ENCODE measurements at places on chromosomes 1 and 21. TPM values are rescaled to one million over a fixed set of nuclear protein-coding genes. Genes with fewer than 3 reads are reported as not detected.
A peak's percentile ranks its signal among the peaks of the same experiment; 100 is the strongest.

GRCh38 chr1:155173478-155174323 lies at the start of gene TRIM46:
TRIM46 (plus strand) TSS chr1:155173849; CDS start chr1:155173967, 118 bp downstream.
- peak; percentile 51 for DNase-seq

GRCh38 chr1:18297896-18298648 lies 182.7 kb upstream of the KLHDC7A start:
- no peak for DNase-seq

DNA sequence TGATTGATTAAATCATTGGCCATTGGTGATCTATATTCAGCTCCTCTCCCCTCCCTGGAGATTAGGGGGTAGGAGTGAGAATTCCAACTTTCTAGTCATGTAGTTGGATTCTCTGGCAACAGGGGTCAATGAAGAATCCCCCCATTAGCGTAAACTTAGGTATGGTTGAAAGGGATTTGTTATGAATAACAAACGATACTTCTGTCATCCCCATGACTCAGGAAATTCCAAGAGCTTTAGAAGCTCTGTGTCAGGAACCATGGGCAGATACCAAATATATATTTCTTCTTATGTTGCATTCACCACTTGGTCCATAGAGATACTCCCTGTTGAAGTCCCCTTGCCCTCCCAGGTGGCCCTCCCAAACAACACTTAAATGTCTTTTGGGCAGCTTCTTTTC lies 124.5 kb downstream of the DNM3 start:
- DNase-seq = no peak

GRCh38 chr1:40980453-40981121 lies 1.1 kb downstream of the CTPS1 start:
- peak; percentile 23 for DNase-seq

The SPRR4 gene
- not detected for total RNA-seq

DNA sequence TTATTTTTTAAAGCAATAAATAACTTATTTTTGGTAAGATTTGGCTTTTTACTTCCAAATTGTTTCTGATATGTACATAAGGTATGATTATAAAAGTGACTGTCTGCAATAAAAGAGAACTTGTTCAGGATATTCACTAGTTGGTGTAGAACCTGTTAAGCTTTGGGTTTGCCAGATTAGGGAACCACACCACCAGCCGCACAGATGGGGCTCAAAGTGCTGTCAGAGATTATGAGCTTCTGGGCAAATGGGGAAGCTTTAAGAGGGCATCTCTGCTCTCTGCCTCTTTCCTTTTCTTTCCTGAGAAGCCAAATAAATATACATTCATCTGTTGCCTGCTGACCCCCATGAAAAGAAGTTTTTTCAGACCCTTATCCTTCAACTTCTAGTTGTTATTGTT lies 25.4 kb downstream of the IVNS1ABP start:
- DNase-seq = no peak

The OTUD7B gene
- 7.2 TPM for total RNA-seq

The NHLH1 gene
- total RNA-seq = not detected

DNA sequence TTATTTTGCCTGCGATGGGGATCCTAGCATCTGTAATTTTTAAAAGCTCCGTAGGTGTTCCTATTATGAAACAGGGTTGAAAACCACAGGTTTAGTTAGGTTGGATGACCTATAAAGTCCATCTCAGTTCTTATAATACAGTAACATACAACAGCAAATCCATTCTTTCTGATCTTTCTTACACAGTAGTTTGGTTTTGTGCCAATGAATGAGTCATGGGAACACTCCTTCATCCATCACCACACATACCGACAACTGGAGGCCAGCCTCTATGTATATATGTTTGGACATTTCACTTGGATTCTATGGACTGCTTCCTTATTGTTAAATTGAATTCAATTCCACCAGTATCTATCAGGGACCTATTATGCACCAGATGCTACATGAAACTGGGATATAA lies 118.4 kb upstream of the L1TD1 start:
- DNase-seq = peak; percentile 81

GRCh38 chr1:101300916-101301315 lies 64.1 kb downstream of the S1PR1 start:
- no peak for DNase-seq

- no peak for DNase-seq
Observed at GRCh38 chr1:76115171-76115570, 40.6 kb downstream of the ST6GALNAC3 start.

GRCh38 chr1:36384542-36385409 lies 948 bp downstream of the STK40 start:
- DNase-seq = peak; percentile 32

The OR2T3 gene
- total RNA-seq = not detected

DNA sequence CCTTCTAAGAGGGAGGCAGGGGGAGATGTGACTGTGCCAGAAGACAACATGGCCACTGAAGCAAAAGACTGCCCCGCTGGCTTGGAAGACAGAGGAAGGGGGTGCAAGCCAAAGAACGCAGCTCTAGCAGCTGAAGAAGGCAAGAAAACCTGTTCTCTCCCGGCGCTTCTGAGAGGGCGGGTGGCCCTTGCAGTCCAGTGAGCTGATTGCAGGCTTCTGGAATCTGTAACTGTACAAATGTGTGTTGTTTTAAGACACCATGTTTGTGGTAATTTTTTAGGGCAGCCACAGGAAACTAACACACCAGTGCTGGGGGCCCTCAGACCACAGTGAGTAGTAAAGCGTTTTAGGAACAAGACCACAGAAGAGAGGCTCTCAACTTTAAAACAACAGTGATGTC lies 47.0 kb downstream of the CD46 start:
- DNase-seq = no peak

GRCh38 chr1:197093226-197093885 lies 26.3 kb upstream of the F13B start:
- DNase-seq = no peak

The OR2T33 gene
- not detected for total RNA-seq

DNA sequence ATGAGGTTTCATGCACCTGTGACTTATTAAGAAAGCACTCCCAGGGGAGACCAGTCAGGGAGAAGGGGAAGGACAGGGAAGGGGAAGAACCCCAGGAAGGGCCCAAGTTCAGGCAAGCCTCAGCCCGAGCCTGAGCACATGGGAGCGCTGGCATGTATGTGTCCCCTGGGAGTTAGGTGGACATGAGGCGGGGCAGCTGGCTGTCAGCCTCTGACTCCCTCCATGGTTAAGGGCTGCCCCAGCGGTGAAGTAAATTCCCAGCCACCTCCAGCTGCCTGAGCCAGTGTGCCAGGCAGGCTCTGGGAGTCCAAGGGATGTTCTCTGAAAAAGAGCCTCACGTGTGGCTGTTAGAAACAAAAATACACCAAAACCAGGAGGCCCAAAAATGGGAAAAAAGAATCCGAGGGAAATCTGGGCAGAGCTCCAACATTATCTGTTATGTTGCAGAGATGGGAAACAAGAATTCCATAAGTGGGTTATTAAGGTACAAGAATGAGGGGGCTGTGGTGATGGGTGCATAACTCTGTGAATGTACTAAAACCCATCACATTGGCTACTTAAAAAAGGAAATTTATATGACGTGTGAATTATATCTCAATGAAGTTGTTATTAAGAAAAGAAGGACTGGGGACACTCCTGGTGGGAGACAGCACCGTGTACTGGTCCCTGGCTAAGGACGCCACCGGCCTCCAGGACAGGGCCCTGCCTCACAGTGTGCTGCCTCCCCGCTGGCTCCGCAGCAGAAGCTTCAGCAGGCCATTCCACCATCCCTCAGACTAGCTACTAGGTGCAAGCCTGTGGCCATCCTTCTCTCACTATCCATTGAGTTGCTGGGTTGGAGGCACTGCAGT lies 18.7 kb downstream of the DMRTB1 start:
- no peak for DNase-seq

The SYT11 gene
- 8.5 TPM for total RNA-seq

The DNAJC8 gene
- total RNA-seq = 108 TPM

DNA sequence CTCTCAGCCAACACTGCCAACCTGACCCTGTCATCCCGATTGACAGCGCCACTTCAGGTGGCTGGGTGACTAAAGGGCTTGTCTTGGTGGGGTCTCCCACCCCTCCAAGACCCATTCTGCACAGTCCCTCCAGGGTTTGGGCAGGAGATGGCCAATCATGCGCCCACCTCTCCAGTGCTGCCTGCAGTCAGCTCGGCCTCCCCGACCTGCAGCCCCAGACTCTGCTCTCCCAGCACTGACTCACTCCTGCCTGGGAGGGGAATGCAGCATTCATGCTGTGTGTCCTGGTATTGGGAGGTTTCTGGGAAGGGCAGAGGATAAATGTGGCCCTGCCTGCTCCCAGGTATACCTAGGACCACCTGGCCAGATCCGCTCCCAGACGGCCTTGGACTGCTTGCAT lies 9.7 kb downstream of the TMEM81 start:
- no peak for DNase-seq

DNA sequence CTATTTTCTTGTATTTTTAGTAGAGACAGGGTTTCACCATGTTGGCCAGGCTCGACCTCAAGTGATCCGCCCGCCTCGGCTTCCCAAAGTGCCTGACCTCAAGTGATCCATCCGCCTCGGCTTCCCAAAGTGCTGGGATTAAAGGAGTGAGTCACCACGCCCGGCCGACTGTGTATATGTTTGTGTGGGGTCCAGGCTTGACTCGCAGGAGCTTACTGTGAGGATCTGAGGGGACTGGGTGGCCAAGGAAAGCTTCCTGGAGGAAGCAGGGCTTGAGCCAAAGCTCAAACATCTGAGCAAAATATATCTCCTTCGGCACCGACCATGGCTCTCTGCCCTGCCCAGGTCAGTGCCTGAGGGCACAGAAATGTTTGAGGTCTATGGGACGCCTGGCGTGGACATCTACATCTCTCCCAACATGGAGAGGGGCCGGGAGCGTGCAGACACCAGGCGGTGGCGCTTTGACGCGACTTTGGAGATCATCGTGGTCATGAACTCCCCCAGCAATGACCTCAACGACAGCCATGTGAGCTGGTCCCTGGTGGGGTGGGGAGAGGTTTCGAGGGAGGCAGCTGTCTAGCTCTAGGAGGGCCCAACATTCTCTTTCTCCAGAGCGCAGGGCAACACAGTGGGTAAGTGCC lies 10.5 kb downstream of the PADI3 start:
- DNase-seq = peak; percentile 99

The TNNI3K gene
- total RNA-seq = not detected

The FLG gene
- total RNA-seq = under 0.01 TPM

The GNG12 gene
- total RNA-seq = 174 TPM

DNA sequence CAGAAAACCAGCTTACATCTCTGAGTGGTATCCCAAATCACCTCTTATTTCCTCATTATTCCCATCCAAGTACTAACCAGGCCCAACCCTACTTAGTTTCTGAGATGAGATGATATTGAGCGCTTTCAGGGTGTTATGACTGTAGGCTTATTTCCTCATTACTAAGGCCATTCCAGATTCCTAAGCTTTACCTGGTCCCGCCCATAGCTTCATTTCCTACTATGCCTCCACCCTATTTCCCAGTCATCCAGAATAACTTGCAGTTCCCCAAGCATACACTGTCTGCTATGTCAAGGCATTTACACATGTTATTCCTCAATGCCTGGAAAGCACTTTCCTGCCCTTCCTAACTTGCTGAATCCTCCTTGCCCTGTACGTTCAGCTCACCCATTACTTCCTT lies 79.3 kb upstream of the SPAG17 start:
- DNase-seq = no peak

The KIAA1614 gene
- total RNA-seq = 1.7 TPM

DNA sequence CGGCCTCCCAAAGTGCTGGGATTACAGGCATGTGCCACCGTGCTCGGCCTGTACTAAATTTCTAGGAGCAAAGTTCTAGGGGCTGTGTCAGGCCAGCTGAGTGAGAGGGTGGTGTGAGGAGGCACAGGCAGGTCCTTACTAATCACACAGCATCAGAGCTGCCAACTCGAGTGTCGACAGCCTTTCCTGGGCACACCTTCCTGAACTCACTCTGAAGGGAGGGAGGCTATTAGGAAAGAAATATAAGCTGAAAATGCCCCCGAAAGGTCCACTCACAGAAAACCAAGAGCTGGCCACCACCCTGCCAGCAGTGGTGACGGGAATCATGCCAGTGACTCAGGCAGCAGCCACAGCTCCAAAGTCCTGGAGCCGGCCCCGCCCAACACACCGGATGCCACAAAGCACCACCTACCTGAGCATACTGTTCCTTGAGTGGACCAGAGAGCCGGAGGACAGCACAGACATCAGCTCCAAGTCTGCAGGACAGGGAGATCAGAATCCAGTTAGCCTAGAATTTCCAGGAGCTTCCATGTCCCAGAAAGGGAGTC lies 4.5 kb downstream of the PMVK start:
- peak; percentile 37 for DNase-seq

DNA sequence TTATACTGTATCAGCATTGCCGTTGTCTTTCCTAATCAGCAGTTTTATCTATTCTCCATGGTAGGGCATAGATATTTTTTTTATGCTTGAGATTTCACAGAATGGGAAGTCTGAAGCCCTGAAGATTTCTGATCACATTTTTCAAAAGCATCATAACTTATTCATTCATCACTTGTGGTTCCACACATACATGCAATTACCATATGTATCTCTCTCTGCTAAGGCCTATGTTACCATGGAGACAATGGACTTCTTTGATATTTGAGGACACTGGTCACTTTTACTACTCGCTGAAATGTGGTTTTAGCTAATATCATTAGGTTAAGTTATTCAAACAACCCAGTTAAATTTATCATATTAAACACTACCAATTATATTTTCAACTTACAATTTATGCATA lies 1827.0 kb downstream of the MRPL39 start:
- DNase-seq = no peak

The CD34 gene
- 0.96 TPM for total RNA-seq

- peak; percentile 97 for DNase-seq
Observed at GRCh38 chr1:39408641-39409054, 82.8 kb upstream of the BMP8A start.

The OR2M3 gene
- total RNA-seq = not detected

The OR2L5 gene
- not detected for total RNA-seq

- DNase-seq = no peak
Observed at GRCh38 chr1:240109130-240109529, 17.4 kb downstream of the FMN2 start.
